ENCODE measurements at places on chromosomes 5 and 9.

- peak; percentile 87 for DNase-seq
- H3K27ac ChIP-seq = peak overlapping the region; percentile 66
- peaks cover 31% of the 10 kb centered on the region for H3K4me1 ChIP-seq
- H3K27me3 ChIP-seq = no peaks in the 10 kb centered on the region
- peaks cover 73% of the 10 kb centered on the region for H3K36me3 ChIP-seq
These were observed 33.2 kb downstream of the CSF1R start for GRCh38 chr5:150052956-150053712.

- no peak for DNase-seq
- peaks cover 58% of the 10 kb centered on the region for H3K36me3 ChIP-seq
- no peaks in the 10 kb centered on the region for H3K27me3 ChIP-seq
- H3K27ac ChIP-seq = no peak overlapping the region
- peaks cover 1% of the 10 kb centered on the region for H3K4me1 ChIP-seq
These were observed 125.6 kb upstream of the DMRT1 start for GRCh38 chr9:715743-716400.

DNA sequence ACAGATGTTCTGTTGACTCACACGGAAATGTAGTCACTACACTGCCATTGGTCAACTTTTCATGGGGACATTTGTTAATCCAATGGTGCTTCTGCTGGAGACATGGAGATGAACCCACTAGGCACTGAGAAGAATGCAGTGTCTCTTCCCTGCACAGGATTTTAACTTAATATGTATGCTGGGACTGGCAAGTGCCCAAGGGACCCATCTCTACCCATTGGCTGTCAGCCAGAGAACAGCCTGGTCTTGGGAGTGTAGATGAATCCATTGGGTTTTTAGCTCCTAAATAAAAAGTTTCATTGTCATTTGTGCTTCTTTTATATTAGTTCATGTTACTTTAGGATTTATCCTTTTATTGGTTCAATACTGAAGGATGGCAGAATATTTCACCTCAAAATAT, 195.8 kb upstream of the CDH6 start:
- no peaks in the 10 kb centered on the region for H3K4me1 ChIP-seq
- H3K27ac ChIP-seq = no peak overlapping the region
- no peaks in the 10 kb centered on the region for H3K36me3 ChIP-seq

DNA sequence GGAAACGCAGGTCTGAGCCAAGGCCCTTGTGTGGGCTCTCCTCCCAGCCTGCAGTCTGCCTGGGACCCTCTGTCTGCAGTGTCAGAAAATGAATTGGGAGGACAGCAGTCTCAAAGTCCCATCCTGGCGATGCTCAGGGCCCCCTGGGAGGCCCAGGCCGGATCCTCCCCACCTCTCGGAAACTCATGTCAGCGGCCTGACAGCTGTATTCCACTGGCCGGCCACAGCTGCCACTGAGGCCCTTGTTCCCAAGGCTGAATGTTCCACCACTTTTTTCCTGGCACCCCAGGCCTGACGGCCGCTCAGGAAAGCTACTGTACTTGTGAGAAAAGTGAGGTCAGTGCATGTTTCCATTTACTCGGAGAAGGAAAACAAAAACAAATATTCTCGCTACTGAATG, 180.0 kb downstream of the FGF18 start:
- H3K27me3 ChIP-seq = peaks cover 30% of the 10 kb centered on the region
- no peak for DNase-seq

DNA sequence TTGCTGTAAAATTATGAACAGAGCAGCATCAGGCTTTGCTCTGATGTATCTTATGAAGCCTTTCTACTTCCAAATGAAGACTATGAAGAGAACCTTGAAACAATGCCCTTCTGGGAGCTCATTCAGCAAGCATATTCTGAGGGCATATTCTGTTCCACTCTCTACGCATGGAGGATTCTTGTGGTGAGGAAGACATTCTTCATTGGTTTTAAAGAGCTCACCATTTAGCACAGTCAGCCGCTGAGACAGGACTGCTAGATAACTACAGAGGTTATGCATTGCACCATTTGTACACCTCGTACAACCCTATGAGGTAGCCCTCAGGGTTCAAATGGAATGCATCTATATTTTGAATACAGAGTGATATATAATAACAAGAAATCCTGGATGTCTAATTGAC, 61.0 kb downstream of the INVS start:
- DNase-seq = no peak
- H3K4me1 ChIP-seq = no peaks in the 10 kb centered on the region
- H3K27me3 ChIP-seq = no peaks in the 10 kb centered on the region
- H3K27ac ChIP-seq = no peak overlapping the region
- H3K4me3 ChIP-seq = no peak overlapping the region
- peaks cover 4% of the 10 kb centered on the region for H3K36me3 ChIP-seq

DNA sequence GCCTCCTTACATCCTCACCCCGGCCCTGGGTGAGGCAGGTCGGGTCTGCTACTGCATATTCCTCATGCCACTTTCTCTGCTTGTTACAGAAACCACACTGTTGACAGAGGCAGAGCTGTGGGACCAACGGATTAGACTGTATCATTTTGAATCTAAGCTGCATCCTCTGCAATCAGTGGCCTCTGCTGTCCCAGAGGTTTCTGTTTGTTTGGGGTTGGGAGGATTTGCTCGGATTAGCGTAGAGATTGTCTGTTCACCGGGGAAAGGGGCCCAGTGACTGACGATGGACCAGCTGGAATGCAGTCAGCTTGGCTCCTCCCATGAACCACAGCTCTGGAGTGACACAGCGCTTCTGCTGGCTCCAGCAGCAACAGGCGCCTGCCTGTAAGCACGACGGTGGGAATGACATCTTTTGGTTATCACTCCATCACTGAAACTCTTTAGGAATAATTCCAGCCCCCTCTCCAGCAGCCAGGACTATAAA, 37.3 kb upstream of the ADRA1B start:
- H3K27me3 ChIP-seq = no peaks in the 10 kb centered on the region
- H3K36me3 ChIP-seq = no peaks in the 10 kb centered on the region
- DNase-seq = peak; percentile 94

DNA sequence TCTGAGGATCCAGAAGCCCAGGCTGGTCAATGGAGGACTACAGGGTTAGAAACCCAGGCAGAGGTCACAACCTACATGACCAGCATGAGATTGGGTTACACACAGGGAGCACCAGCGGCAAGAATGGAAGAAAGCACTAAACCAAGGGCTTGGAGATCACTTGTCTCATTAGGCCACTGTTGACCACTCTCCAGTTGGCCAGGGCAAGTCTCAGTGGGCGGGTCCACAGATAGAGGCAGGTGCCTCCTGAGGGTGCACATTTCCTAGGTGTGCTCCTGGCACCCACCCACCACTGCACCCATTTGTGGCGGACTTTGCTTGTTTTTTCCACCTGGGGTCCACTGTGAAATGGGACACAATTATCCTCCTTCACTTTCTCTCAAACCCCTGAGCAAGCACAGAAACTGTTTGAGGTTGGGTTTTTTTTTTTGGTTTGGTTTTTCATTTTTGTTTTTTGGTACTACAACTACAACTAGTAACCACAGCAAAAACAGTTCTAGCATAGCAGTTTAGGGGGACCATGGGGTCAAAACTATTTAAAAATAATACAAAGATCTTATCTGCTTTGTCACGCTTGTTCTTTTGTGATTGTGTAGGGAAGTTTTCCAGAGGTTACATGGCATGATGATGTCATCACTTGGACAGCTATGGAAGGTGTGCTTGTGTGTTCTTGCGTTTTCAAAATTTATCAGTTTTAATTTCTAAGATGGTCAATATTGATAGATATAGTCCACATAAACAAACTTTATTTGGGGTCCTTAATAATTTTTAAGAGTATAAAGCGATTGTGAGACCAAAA, 6.1 kb downstream of the NPR2 start:
- peaks cover 26% of the 10 kb centered on the region for H3K36me3 ChIP-seq
- H3K27me3 ChIP-seq = no peaks in the 10 kb centered on the region
- H3K4me1 ChIP-seq = peaks cover 19% of the 10 kb centered on the region
- DNase-seq = no peak
- no peak overlapping the region for H3K4me3 ChIP-seq

DNA sequence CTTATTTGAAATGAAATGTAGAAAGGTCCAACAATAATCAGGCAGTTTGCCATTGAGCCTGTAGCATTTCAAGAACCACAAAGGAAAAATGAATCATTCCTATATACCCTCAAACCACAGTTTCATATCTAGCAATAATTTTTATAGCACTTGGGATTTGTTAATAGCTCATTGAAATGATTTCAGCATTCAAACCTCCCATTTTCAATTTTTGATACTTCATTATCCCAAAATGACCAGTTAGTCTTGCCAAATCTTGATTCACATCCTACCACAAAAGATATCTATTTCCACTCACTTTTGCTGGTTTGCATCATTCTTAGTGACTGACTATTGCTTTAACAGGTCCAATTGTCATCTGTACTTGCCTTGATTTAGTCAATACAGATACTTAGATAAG, 790.1 kb downstream of the TLE1 start:
- no peak overlapping the region for H3K4me3 ChIP-seq
- H3K27ac ChIP-seq = no peak overlapping the region
- DNase-seq = no peak
- no peaks in the 10 kb centered on the region for H3K4me1 ChIP-seq
- no peaks in the 10 kb centered on the region for H3K27me3 ChIP-seq

DNA sequence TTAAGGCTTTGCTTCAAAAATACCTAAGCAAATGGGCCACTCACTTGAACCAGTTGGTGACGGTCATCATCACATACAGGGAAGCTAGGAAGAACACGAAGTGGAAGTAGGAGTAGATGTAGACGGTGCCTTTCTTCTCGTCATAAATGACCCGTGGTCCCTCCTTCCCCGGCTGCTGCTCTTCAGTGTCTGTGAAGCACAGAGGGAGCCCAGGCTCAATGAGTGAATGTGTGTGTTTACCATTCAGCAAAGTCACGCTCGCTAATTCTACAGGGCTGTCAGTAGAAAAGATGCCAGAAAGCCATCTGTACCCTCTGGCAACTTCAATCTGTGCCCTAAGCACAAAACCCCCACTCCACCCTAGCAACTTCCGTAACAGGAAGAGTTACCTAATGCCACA, 109.8 kb downstream of the SERINC5 start:
- no peaks in the 10 kb centered on the region for H3K27me3 ChIP-seq
- H3K4me3 ChIP-seq = no peak overlapping the region
- no peak overlapping the region for H3K27ac ChIP-seq
- no peaks in the 10 kb centered on the region for H3K4me1 ChIP-seq
- H3K36me3 ChIP-seq = peaks cover 6% of the 10 kb centered on the region

- peaks cover 2% of the 10 kb centered on the region for H3K4me1 ChIP-seq
- no peaks in the 10 kb centered on the region for H3K36me3 ChIP-seq
These were observed 98.1 kb downstream of the SREK1 start for GRCh38 chr5:66242050-66242715.

- H3K36me3 ChIP-seq = peaks cover 20% of the 10 kb centered on the region
- DNase-seq = peak; percentile 35
- H3K27ac ChIP-seq = no peak overlapping the region
These were observed 1.3 kb upstream of the RNU6ATAC start for GRCh38 chr9:134165357-134166315.

GRCh38 chr5:25963251-25964008, 1075.0 kb downstream of the CDH9 start:
- no peak overlapping the region for H3K4me3 ChIP-seq
- H3K27me3 ChIP-seq = no peaks in the 10 kb centered on the region
- no peaks in the 10 kb centered on the region for H3K36me3 ChIP-seq
- peak; percentile 11 for DNase-seq
- H3K4me1 ChIP-seq = no peaks in the 10 kb centered on the region
- no peak overlapping the region for H3K27ac ChIP-seq

DNA sequence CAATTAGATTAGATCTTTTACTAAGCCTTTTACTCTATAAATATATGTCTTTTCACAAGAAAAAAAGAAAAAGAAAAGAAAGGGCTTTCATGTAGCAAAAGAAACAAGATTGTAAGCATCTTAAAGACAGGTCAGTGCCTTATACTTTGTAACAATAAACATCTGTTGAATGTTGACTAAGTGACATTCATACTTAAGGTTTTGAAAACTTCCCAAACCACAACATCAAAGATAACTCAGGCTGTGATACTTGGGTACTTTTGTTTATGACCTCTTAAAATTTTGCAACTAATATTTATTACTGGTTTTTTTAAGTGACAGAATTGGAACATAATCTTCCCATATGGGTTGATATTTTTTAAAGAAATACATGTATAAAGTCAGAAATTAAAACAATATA, 7.4 kb downstream of the GRAMD2B start:
- H3K36me3 ChIP-seq = peaks cover 6% of the 10 kb centered on the region
- H3K4me3 ChIP-seq = no peak overlapping the region
- no peak overlapping the region for H3K27ac ChIP-seq
- DNase-seq = no peak

- no peaks in the 10 kb centered on the region for H3K27me3 ChIP-seq
- DNase-seq = no peak
- H3K4me3 ChIP-seq = no peak overlapping the region
- H3K36me3 ChIP-seq = no peaks in the 10 kb centered on the region
- no peak overlapping the region for H3K27ac ChIP-seq
- H3K4me1 ChIP-seq = peaks cover 2% of the 10 kb centered on the region
These were observed 206.2 kb downstream of the NR3C1 start for GRCh38 chr5:143197260-143197656.

GRCh38 chr5:168608821-168609220, 29.7 kb upstream of the PANK3 start:
- DNase-seq = no peak
- H3K4me1 ChIP-seq = no peaks in the 10 kb centered on the region
- peaks cover 7% of the 10 kb centered on the region for H3K27me3 ChIP-seq
- H3K4me3 ChIP-seq = no peak overlapping the region
- no peak overlapping the region for H3K27ac ChIP-seq

DNA sequence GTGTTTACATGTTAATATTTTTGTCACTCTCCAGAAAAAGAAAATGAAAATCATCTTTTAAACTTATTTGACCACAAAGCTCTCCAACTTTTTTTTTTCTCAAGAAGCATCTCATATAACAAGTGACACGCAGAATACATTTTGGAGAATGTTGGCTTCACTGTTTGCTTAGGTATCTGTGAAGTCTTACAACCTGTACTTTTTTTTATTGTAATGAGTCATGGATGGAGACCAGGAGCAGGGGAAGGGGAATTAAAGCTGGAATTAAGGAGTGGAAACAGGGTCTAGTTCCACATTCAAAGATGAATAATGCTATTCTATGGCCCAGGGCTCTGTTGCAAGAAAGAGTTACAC, 211.9 kb downstream of the MAN2A1 start:
- no peak overlapping the region for H3K27ac ChIP-seq
- DNase-seq = no peak
- peaks cover under 1% of the 10 kb centered on the region for H3K27me3 ChIP-seq

DNA sequence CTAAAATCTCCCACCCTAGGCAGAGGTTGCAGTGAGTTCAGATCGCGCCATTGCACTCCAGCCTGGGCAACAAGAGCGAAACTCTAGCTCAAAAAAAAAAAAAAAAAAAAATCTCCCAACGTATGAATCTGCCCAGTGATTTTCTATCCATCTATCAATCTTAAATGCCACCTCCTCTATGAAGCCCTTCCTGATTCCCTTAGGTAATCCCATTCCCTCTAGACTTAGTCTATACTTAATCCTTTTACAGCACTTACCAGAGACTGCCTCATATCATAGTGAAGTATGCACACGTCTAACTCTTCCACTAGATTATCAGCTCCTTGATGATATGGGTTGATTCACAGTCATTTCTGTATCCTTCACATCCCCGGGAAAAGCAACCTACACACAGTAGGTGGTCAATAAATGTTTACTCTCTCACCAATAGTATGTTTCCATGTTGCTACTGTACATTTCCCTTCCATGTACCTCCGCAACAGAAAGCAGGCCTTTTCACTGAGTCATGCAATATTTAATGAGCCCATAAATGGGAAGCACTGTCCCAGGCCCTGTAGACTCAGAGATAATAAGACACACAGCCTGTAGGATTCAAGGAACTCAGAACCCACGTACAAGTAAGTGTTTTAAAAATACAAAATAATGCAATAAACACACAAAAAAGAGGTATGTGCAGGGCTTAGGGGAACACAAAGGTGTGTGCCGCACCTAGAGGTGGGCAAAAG, 1.2 kb downstream of the DROSHA start:
- H3K27me3 ChIP-seq = no peaks in the 10 kb centered on the region
- no peak overlapping the region for H3K27ac ChIP-seq
- peaks cover 10% of the 10 kb centered on the region for H3K4me1 ChIP-seq
- H3K4me3 ChIP-seq = no peak overlapping the region
- peaks cover 28% of the 10 kb centered on the region for H3K36me3 ChIP-seq
- no peak for DNase-seq

All from mesenchymal stem cell (in vitro differentiated cells and primary cell).